Activated CD4-positive, alpha-beta T cell treated with anti-CD3 and anti-CD28 coated beads, Interleukin-2, amount 50 U/mL, for 4 hours (primary cell): ENCODE measurements at places on chromosomes 7 and 10.
A peak's percentile ranks its signal among the peaks of the same experiment; 100 is the strongest.

GRCh38 chr7:91683823-91684222 is 196.7 kb downstream of the MTERF1 start:
- no peak for DNase-seq

- DNase-seq, result peak; percentile 54
Measured at GRCh38 chr7:12067156-12067831, 143.8 kb upstream of the TMEM106B start.

DNA sequence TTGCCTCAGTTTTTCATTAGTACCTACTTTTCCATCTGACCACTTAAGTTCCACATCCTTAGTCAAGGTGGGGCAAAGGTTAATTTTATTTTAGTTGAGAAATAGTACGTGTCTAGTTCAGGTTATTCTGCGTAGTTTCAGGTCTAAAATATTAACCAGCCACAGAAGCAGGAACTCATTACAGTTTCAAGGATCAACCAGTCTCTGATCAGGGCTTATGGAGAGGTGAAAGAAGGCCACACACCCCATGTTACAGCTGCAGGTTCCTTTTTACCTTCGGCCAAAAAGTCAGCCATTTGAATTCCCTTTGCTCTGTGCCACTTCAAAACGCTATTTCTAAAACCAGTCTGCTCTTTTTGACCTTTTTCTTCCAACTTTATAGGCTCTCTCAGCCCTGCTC is 134.2 kb downstream of the CTTNBP2 start:
- no peak for DNase-seq

- no peak for DNase-seq
Measured at GRCh38 chr7:41730161-41730560, 27.3 kb upstream of the INHBA start.

DNA sequence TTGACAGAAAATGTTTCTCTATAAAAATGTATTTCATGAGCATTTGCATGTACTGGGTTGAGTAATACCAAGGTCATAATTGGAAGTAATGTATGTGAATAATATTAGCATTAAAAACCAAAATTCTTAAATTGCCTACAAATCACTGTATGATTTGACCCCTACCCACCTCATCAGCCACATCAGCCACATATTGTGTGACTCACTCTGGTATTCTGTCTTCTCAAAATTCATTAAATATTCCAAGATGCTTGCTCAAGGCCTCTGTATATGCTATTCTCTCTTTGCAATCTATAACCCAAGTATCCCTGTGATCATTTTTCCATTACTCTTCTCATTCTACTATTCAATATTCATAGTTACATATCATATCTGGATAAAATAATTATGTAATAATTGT is 21.4 kb downstream of the POT1 start:
- DNase-seq, result no peak

DNA sequence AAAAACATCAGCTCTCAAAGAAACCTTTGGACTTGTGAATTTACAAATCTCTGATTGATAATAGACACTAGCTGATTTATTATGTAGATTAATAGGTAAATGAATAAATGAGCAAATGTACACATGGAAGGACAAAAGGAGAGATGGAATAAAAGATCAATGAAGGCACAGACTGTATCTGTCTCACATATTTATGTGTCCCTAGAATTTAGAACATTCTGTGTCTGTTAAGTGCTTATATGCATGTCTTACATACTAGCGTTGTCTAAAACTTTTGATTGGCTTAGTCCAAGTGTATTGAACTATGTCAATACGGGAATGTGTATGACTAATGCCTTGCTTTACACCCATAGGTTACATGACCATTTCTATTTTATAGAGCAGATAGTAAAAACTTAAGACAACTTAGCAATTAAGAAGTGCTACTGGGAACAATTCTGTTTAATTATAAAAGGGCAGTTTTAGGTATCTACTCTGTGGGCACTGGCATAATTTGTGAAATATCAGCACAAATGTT is 140.3 kb downstream of the PLXDC2 start:
- no peak for DNase-seq

- no peak for DNase-seq
Measured at GRCh38 chr7:65746398-65746669, 126.5 kb upstream of the VKORC1L1 start.

GRCh38 chr7:78363866-78364265 is 565.3 kb downstream of the PHTF2 start:
- no peak for DNase-seq

- no peak for DNase-seq
Measured at GRCh38 chr7:134761266-134761665, 18.2 kb upstream of the CALD1 start.

- DNase-seq, result no peak
Measured at GRCh38 chr7:77321300-77321699, 94.8 kb downstream of the GSAP start.

- no peak for DNase-seq
Measured at GRCh38 chr10:6743291-6743849, 163.3 kb upstream of the PRKCQ start.

DNA sequence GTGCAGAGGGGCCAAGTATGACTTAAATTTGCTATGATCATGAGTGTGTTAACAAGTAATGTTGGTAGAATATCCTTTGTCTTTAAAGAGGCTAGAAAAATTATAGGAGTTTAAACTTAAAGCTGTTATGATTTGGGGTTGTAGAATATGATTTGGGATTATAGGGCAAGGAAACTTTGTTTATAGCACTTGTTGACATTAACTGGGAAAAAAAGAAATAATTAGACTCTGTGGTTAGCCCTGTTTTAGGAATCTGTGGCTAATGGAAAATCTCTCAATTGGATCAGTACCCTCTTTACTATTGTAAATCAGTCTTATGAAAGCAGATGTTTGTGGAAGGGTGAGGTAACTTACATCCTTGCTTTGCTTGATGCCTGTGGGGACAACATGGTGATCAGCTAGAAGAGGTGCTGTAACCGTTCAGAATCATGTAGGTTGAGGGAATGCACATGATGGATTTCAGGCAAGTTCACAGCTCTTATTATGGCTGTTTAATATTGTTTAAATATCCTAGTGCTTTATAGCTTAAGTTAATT is 11.1 kb downstream of the ING3 start:
- no peak for DNase-seq

DNA sequence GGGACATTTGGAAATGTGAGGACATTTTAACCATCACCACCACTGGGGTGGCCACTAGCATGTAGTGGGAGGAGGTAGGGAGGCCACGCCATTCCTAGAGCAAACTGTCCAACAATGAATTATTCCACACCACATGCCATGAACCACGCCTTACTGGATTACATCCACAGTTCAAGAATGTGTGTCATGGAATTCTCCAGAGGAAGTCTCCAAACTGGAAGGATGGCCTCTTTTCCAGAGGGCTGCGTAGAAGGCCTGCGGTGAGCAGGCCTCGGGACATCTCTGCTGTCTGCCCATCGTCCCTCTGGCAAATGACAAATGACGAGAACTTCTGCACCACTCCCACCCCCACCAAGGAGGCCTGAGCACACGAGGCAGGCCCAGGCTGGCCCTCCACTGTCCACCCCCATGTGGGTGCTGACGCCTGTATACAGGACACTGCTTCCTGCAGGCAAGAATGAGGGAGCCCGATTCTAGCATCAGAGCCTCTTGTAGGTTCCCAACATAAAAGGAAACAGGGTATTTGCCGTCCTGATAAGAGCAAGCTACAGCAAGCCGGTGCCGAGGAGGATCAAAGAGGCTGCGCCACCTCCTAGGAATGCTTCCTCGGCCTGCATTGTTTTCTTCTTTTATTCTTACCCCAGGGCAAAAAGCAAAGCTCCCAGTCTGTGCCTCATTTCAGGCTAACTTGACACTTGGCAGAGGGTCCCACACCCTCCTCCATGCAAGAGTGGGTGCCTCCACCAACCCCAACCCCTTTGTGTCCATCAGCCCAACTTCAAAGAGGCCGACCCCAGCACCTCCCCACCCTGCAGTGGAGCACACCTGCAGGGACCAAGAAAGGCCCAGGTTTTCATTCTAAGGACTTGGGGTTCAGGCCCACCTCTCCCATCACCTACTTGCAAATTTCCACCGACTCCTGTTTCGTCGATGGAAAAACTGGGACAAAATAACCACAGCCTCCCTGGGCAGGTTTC is 23.9 kb downstream of the TNS3 start:
- DNase-seq, result no peak

- no peak for DNase-seq
Measured at GRCh38 chr10:28442403-28442802, 90.5 kb upstream of the WAC start.

- DNase-seq, result no peak
Measured at GRCh38 chr7:155994279-155994811, 182.1 kb upstream of the SHH start.

DNA sequence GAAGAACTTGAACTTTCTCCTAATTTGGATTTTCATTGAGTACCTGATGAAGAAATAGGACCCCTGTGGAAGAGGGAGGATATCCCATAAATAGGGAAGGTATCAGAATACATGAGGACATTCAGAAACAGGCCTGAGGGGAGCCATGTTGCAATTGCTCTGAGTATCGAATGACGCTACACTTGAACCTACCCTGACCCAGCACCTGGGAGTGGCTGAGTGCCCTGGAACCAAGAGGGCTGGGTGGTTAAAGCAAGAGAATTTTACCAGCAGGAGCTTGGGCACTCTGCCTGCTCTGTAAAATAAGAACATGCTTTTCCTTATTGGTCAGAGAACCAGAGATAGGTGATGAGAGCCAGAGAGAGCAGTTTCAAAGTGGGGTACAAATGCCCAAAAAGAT is 7.2 kb downstream of the NEUROD6 start:
- no peak for DNase-seq

DNA sequence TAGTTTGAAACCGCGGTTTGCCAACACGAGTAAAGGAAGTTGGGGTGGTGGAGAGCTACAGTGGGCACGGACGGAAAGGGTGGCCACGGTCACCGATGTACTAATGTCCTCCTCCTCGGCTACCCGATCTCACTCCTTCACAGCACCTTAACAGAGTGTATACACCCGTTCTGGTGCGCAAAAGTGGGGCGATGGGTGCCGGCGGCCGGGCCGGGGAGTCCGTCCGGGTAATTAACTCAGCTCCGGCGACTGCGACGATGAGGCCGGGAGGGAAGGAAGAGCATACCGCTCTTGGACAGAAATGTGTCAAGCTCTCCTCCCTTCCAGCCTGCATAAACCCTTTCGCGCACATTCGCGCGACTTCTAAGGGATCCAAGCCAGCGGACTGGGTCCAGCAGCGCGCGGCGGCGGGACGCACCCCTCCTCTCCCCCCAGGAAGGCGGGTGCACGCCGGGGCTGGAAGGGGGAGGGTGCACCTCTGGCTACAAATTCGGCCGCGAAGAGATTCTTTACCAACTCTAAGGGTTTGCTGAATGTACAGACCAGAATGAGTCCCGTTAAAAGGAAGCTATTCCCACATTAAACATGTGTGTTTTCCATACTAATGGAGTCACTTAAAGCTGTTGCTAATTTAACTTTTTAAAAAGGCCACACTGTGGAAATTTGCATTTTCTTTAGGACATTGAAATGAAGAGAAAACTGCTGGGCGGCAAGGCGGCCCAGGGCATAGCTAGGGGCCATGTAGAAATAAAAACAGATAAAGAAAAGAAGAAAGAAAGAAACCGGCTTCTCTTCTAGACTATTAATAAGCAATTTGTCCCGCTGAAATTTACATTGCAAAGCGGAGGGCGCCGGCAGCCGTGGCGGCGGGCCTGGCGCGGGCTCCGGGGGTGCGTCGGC is 6.6 kb upstream of the EBF3 start:
- no peak for DNase-seq

DNA sequence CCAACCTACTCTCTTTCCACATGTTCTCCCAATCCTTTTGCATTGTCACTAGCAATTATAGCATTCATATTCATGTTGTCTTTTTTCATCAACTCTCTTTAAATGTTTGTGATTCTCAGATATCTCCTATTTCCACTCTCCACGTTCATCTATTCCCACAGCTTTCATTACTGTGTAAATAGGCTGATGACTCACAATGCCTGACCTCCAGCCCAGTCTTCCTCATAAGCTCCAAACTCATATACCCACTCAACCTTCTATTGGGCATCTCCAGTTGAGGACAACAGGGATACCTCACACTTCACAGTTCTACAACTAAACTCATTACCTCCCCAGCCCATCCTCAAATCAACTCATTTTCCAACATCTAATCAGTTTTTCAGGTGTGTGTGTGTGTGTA is 194.1 kb downstream of the DGKI start:
- no peak for DNase-seq

DNA sequence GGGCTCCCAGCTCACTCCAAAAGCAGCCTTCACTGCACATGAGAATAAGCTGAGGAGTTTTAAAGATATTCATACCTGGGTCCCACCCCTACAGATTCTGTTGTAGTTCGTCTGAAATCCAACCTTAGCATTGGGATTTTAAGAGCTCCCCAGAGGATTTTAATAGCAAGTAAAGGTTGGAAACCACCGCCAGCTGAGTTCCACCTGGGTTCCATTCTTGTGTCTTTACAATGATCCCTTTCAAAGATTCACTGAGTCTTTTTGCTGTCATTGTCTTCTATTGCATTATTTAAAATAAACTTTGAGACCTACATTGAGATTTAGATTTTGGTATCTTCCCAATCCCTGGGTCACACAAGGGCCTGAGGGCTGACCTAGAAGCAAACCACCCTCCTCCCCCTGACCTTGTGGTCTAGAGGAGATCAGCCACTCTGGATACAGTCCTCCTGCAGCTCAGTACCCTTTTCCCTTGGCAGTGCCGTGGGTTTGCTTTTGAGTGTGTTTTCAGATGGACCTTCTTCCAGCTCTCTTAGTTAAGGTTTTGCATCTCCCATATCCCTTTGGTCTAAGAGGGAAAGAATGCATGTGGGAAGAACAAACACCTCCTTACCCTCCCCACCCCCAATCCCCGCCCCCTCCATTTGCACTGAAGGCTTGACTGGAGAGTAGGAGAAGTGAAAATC is 22.6 kb upstream of the SIRT1 start:
- DNase-seq, result no peak

DNA sequence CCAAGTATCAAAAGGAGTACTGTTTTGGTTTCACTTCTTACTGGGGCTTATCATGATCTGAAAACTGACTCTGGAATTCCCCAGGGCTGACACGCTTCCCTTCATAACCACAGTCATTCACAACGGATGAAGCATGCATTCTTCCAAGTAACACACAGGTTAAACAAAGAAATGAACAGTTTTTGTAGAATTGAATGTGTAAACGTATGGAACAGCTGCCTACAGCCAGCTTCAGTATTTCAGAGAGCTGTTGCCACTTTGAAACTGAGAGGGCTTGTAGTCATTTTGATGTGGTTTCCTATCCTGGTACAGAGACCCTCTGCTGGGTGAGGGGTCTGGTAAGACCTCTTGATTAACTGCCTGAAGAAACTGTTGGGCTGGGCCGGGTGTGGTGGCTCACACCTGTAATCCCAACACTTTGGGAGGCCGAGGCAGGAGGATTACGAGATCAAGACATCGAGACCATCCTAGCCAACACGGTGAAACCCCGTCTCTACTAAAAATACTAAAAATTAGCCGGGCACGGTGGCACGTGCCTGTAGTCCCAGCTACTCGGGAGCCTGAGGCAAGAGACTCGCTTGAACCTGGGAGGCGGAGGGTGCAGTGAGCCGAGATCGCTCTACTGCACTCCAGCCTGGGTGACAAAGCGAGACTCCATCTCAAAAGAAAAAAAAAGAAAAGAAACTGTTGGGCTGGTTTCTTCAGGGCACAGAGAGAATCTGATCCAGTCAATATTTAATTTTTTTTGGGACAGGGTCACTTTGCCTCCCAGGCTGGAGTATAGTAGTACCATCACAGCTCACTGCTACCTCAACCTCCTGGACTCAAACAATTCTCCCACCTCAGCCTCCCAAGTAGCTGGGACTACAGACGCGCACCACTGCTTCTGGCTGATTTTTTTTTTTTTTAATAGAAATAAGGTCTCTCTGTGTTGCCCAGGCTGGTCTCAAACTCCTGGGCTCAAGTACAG is 4.7 kb downstream of the NFE2L3 start:
- peak; percentile 54 for DNase-seq
